Effector memory CD4-positive, alpha-beta T cell (primary cell): ENCODE measurements at places on chromosomes 1 and 21.
A peak's percentile ranks its signal among the peaks of the same experiment; 100 is the strongest.

- DNase-seq, result no peak
These were observed 27.7 kb downstream of the KNCN start for GRCh38 chr1:46523496-46524353.

- DNase-seq, result no peak
These were observed 2.0 kb downstream of the GPR88 start for GRCh38 chr1:100539836-100540536.

- DNase-seq, result no peak
These were observed at the start of gene THBS3 for GRCh38 chr1:155207806-155208540. Gene THBS3 (minus strand): TSS chr1:155207897. CDS start chr1:155207876, 21 bp downstream.

- DNase-seq, result no peak
These were observed 2.7 kb downstream of the AMPD2 start for GRCh38 chr1:109622137-109622892.

DNA sequence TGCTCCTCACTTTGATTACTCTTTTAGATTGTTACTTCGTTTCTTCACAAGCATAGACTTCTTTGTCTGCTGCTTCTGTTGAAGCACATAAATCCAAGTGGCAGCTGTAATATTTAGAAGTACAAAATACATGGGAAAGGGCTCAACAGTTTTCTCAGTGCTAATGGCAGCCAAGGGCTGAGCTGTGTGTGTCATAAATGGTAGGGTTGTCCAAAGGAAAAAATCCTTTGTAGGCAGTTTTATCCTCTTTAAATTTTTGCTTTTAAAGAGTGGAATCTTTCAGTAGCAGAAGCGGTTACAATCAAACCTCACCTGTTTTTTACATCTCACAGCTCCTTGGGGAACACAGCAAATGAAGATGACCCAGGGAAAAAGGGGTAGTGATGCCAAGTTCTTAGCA lies 650.8 kb downstream of the PLPP3 start:
- no peak for DNase-seq

- peak; percentile 6 for DNase-seq
These were observed 479 bp downstream of the SELENOF start for GRCh38 chr1:86913399-86913895.

DNA sequence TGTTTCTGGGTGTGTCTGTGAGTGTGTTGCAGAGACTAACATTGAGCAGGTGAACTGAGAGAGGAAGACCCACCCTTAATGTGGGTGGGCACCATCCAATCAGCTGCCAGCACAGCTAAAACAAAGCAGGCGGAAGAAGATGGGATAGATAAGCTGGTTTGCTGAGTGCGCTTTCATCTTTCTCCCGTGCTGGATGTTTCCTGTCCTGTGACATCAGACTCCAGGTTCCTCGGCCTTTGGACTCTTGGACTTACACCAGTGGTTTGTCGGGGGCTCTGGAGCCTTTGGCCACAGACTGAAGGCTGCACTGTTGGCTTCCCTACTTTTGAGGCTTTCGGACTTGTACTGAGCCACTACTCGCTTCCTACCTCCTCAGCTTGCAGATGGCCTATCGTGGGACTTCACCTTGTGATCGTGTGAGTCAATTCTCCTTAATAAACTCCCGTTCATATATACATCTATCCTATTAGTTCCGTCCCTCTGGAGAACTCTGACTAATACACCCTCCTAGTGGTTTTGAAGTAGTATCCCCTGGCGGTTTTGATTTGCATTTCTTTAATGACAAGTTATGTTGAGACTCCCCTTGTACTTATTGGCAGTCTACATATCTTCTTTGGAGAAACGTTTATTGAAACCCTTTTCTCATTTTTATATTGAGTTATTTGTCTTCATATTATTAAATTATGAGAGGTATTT lies 546.6 kb upstream of the TMPRSS15 start:
- DNase-seq, result no peak

GRCh38 chr1:22414244-22414751 lies 37.4 kb upstream of the ZBTB40 start:
- no peak for DNase-seq

GRCh38 chr1:31752952-31753475 lies 11.1 kb downstream of the ADGRB2 start:
- DNase-seq, result no peak

DNA sequence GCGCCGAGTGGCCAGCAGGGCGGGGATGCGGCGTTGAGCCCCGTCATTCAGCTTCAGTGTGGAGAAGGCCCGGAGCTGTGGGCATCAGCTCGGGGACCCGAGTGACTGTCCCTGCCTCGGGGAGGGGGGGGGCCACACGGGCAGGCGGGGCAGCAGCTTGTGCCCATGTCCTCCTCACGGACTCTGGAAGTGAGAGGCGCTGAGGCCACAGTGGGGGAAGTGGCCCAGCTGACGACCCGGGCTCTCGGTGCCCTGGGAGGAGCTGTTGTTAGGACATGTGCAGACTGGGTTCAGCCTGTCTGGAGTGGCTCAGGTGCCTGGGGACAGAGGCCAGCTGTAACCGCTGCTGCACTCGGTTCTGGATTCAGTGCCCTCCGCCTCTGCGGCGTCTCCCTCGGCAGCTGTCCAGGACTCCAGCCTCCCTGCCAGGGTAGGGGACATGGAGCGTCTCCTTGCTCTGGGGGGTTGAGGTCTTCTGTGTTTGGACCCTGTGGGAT lies 71.1 kb downstream of the SKI start:
- no peak for DNase-seq

DNA sequence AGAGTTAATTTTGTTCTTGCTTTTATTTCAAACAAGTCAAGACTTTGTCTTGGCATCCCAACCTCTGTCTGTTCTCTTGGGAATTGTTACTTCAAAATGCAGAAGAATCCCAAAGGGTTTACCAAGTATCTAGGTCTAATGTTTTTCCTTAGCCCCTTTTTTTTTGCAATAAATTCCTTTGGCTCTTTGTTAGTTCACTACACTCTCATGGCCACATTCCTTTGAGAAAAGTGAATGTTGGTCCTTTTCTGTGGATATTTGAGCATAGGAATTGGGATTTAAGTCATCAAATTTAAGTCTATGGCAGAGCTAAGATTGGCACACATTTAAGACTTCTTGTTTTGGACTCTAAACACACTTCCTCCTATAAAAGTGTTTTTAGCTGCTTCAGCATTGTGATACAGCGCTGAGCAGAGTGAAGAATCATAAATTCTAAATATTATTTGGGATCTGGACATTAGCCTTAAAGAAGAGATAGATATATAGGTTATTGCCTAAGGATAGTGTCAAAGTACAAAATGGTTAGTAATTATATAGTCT lies 1.9 kb downstream of the BTF3L4 start:
- no peak for DNase-seq
